ENCODE measurements at places on chromosomes 5 and 9.

DNA sequence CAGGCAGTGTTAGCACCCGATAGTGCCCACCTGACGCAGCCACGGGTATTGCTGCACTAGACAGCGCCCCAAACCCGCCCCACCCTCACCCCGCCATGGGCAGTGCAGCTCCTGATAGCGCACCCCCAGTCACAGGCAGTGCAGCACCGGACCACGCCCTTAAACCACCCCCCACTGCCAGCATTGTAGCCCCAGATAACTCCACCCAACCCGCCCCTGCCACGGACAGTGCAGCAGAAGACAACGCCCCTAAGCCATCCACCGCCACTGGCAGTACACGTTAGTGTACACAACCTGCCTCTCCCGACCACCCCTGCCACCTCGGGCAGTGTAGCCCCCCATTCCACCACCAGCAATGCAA lies 825 bp upstream of the PCAT7 start:
- DNase-seq: no peak

GRCh38 chr9:38118862-38119438 lies 49.9 kb upstream of the SHB start:
- no peak for DNase-seq

DNA sequence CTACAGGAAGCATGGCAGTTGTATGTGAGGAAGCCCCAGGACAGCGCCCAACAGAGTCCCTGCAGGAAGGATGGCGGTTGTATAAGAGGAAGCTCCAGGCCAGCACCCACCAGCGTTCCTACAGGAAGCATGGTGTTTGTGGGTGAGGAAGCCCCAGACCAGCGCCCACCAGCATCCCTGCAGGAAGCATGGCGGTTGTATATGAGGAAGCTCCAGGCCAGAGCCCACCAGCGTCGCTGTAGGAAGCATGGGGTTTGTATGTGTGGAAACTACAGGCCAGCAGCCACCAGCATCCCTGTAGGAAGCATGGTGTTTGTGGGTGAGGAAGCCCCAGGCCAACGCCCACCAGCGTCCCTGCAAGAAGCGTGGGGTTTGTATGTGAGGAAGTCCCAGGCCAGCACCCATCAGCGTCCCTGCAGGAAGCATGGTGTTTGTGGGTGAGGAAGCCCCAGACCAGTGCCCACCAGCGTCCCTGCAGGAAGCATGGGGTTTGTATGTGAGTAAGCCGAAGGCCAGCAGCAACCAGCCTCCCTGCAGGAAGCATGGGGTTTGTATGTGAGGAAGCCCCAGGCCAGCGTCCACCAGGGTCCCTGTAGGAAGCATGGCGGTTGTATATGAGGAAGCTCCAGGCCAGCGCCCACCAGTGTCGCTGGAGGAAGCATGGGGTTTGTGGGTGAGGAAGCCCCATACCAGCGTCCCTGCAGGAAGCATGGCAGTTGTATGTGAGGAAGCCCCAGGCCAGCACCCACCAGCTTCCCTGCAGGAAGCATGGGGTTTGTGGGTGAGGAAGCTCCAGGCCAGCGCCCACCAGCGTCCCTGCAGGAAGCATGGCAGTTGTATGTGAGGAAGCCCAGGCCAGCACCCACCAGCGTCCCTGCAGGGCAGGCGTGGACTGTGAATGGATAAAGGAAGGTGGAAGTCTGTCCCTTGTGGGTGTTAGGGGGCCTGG lies 79.0 kb downstream of the DAP start:
- DNase-seq: no peak

DNA sequence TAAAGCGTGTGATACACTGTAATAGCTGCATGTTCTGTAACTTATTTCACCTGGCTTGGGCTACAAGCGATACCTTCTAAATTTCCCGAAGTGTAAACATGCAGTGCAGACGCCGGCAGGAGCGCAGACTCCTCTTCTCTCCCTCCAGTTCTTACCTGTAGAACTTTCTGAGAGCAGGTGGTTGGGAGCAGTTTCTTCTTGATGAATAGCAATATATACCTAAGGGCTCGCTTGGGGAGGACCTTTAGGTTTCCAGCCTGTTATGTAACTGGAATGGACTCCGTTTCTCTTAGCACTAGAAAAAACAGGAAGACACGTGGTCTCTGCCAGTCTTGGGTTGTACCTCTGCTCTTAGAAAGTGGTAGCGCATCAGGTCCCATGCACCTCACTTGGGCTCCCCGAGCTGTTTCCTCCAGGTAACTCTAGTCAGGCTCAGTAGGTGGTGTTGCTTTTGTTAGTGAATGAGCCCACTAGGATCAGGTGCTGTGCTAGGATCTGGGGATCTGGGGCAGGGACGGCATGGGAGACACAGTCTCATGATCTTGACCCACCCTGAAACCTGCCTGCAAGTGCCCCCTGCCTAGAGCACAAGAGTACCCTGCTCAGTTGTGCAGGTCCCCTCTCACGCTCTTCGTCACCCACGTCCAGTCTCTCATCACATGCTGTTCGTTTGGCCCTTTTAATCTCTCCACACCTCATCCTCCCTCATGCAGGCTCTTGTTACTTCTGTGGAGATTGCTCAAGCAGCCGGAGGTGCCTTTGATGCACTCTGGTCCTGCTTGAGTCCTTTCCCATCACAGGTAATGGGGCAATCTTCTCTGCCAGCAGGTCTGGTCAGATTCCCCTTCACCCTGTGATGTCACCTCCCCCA lies 2.8 kb downstream of the TENT4A start:
- no peak for DNase-seq

DNA sequence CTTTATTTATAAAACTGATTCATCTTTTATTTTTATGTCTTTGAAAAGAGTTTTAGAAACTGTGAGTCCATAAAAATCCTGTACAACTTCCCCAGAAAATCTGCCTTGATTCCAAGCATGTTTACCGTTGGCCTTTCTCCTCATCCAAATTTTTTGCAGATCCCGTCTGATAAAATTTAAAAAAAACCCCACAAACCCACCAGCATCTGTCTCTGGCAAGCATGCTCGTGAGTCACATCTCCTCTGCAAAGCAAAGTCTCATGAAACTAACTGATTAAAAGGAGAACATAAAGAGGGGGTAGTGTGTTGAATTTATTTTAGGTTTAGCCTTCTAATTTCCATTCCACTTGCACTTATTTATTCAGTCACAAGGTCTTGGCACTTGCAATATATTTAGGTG lies 109.4 kb downstream of the MAT2B start:
- no peak for DNase-seq

GRCh38 chr5:174553556-174553955 lies 170.8 kb upstream of the MSX2 start:
- no peak for DNase-seq

DNA sequence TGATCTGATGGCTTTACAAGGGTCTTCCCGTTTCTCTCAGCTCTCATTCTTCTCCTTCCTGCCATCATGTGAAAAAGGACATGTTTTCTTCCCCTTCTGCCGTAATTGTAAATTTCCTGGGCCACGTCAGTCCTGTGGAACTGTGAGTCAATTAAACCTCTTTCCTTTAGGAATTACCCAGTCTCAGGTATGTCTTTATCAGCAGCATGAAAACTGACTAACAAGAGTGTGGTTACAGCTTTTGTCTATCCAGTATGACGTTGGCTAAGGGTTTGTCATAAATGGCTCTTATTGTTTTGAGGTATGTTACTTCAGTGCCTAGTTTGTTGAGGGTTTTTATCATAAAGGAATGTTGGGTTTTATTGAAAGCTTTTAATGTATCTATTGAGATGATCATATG lies 501.6 kb downstream of the CAAP1 start:
- DNase-seq: no peak

- no peak for DNase-seq
Measured at GRCh38 chr9:105392531-105392930, 55.3 kb upstream of the FSD1L start.

- no peak for DNase-seq
Measured at GRCh38 chr5:6083311-6083978, 294.9 kb downstream of the MED10 start.

- no peak for DNase-seq
Measured at GRCh38 chr9:94649100-94649819, 9.9 kb upstream of the FBP1 start.

DNA sequence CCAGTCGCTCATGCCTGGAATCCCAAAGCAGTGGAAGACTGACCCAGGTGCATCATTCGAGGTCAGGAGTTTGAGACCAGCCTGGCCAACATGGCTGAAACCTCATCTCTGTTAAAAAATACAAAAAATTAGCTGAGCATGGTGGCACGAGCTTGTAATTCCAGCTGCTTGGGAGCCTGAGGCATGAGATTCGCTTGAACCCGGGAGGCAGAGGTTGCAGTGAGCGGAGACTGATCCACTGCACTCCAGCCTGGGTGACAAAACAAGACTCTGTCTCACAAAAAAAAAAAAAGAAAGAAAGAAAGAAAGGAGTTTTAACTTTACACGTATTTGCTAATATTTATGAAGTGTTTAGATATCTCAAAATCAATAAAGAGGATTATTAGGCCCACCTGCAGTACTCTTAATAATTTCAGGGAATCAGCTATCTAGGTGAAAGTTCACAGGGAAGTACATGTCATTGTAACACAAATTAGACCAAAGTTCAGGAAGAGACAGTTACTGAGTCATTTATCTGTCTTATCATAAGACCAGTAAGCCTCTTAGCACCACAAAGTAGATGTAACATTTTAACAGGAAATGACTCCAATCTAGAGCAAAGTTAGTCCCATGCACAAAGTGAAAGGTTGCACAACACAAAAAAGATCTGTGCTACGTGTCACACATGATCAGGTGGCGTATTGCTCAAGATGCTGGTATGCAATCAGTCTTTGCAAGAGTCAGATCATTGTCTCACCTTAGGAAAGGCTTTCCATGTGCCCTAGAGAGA lies 34.1 kb upstream of the PLIN2 start:
- peak; percentile 28 for DNase-seq

GRCh38 chr9:113950195-113951031 lies 74.3 kb downstream of the ZNF618 start:
- no peak for DNase-seq

Data from activated T-cell treated with anti-CD3 and anti-CD28 coated beads for 4 hours (primary cell).